ENCODE measurements at places on chromosomes 1 and 21. TPM values are rescaled to one million over a fixed set of nuclear protein-coding genes. Genes with fewer than 3 reads are reported as not detected.

DNA sequence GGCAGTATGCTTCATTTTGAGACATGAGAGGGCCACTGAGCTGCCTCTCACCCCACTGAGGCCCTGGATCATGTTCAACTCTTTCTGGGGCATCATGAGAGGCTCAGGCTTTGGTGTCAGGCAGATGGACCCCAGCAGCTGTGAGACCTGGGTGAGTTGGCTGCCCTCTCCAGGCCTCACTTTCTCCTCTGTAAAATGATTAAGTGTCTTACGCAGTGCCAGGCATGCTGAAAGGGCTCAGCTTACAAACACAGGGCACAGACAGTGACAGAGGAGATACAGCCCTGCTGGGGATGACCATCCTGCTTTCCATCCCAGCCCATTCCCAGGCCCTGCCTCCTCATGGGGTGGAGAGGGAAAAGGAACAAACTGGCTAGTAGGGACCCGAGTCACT, 387.4 kb downstream of the MATN1 start:
- no peaks in the 10 kb centered on the region for H3K36me3 ChIP-seq
- no peak overlapping the region for H3K4me3 ChIP-seq
- no peak for DNase-seq

DNA sequence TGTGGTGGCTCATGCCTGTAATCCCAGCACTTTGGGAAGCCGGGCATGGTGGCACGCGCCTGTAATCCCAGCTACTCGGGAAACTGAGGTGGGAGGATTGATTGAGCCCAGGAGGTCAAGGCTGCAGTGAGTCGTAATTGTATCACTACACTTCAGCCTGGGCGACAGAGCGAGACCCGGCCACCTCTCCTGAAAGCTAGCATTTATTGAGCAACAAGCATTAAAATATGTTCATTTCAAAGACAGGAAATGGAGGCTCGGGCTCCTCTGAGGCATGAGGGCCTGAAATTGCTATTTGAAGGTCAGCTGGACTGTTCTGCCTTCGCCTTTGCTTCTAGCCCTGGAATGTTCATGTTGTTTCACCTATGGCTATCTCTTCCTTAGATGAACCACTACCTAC, 34.5 kb downstream of the SPATA21 start:
- H3K27ac ChIP-seq, result no peak overlapping the region
- H3K4me1 ChIP-seq, result no peaks in the 10 kb centered on the region
- peaks cover 7% of the 10 kb centered on the region for H3K36me3 ChIP-seq
- DNase-seq, result no peak

The AMY2A gene
- total RNA-seq, result not detected

The AK5 gene
- total RNA-seq, result 4.3 TPM

- peaks cover 29% of the 10 kb centered on the region for H3K36me3 ChIP-seq
- no peak overlapping the region for H3K27ac ChIP-seq
- DNase-seq, result no peak
- no peaks in the 10 kb centered on the region for H3K27me3 ChIP-seq
- no peak overlapping the region for H3K4me3 ChIP-seq
- H3K4me1 ChIP-seq, result peaks cover 6% of the 10 kb centered on the region
Observed at GRCh38 chr1:63635681-63636080, 42.5 kb downstream of the PGM1 start.

GRCh38 chr1:231544943-231545592, 16.6 kb downstream of the TSNAX start:
- peaks cover 30% of the 10 kb centered on the region for H3K36me3 ChIP-seq
- H3K27me3 ChIP-seq, result no peaks in the 10 kb centered on the region
- no peak overlapping the region for H3K4me3 ChIP-seq

- peaks cover 28% of the 10 kb centered on the region for H3K36me3 ChIP-seq
- DNase-seq, result no peak
- peaks cover 45% of the 10 kb centered on the region for H3K4me1 ChIP-seq
- H3K4me3 ChIP-seq, result peak overlapping the region; percentile 38
- H3K27ac ChIP-seq, result peak overlapping the region; percentile 79
Observed at GRCh38 chr21:15034126-15034853, 30.5 kb downstream of the NRIP1 start.

DNA sequence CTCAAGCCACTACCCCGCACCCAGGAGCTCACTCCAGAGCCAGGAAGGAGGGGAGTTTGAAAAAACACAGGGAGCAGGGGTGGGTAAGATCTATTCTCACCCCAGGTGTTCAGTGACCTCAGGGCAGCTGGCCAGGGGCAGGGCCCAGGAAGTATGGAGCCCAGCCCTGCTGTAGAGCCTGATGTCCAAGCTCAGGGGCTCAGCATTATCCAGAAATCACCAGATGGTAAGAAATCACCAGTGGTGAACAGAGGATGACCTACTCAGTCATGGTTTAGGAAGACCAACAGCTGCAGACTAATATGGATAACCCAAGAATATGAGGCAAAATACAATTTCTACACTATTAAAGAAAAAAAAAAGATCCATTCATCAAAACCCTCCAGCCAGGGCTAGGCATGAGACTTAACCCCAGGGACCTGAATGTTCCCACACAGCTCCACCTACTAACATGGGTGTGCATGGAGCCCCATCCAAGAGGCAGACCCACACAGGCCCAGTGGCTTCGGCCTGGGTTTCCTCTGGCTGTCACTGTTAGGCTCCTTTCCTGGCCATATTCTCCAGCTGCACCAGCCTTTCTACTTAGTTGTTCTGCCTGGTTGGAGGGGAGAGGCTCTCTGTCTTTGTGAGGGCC, 67.6 kb downstream of the KCNN3 start:
- no peaks in the 10 kb centered on the region for H3K27me3 ChIP-seq
- no peaks in the 10 kb centered on the region for H3K36me3 ChIP-seq
- H3K4me3 ChIP-seq, result no peak overlapping the region
- no peak for DNase-seq

DNA sequence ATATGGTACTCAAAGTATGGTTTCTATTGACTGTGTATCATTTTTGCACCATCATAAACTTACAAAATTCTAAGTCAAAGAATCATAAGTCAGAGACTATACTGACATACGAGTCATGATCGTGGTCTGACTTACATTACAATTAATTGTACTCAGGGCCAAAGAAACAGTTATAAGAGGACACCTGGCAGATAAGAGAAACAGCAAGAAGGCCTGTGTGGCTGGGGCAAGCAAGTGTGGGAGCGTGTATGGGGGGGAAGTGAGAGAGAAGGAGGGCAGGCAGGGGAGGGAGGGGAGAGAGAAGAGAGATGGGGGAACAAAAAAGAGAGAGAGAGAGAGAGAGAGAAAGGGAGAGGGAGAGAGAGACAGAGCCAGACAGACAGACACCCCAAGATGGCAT, 70.9 kb downstream of the RERE start:
- H3K27ac ChIP-seq, result peak overlapping the region; percentile 0
- H3K4me1 ChIP-seq, result peaks cover 11% of the 10 kb centered on the region
- H3K4me3 ChIP-seq, result no peak overlapping the region

GRCh38 chr1:28592321-28593071, 431 bp downstream of the RAB42 start:
- H3K4me3 ChIP-seq, result peak overlapping the region; percentile 68
- peaks cover 5% of the 10 kb centered on the region for H3K36me3 ChIP-seq
- no peak overlapping the region for H3K27ac ChIP-seq
- H3K27me3 ChIP-seq, result peaks cover 22% of the 10 kb centered on the region

- peak overlapping the region; percentile 80 for H3K27ac ChIP-seq
- no peak for DNase-seq
- H3K36me3 ChIP-seq, result peaks cover 72% of the 10 kb centered on the region
- peaks cover 80% of the 10 kb centered on the region for H3K4me1 ChIP-seq
- H3K4me3 ChIP-seq, result no peak overlapping the region
Observed at GRCh38 chr1:12469493-12469892, 148.5 kb downstream of the DHRS3 start.

The ASCL5 gene
- total RNA-seq, result 0.35 TPM

GRCh38 chr1:58657082-58657481, 42.8 kb downstream of the MYSM1 start:
- H3K27ac ChIP-seq, result peak overlapping the region; percentile 61
- H3K4me1 ChIP-seq, result peaks cover 10% of the 10 kb centered on the region
- peaks cover 17% of the 10 kb centered on the region for H3K36me3 ChIP-seq
- DNase-seq, result no peak

GRCh38 chr1:1732381-1732780, 8.2 kb upstream of the CDK11A start:
- H3K27me3 ChIP-seq, result no peaks in the 10 kb centered on the region
- H3K4me3 ChIP-seq, result no peak overlapping the region
- peaks cover 6% of the 10 kb centered on the region for H3K36me3 ChIP-seq
- DNase-seq, result no peak

The RALGPS2 gene
- 6.6 TPM for total RNA-seq

The DYNLT4 gene
- 0.70 TPM for total RNA-seq

DNA sequence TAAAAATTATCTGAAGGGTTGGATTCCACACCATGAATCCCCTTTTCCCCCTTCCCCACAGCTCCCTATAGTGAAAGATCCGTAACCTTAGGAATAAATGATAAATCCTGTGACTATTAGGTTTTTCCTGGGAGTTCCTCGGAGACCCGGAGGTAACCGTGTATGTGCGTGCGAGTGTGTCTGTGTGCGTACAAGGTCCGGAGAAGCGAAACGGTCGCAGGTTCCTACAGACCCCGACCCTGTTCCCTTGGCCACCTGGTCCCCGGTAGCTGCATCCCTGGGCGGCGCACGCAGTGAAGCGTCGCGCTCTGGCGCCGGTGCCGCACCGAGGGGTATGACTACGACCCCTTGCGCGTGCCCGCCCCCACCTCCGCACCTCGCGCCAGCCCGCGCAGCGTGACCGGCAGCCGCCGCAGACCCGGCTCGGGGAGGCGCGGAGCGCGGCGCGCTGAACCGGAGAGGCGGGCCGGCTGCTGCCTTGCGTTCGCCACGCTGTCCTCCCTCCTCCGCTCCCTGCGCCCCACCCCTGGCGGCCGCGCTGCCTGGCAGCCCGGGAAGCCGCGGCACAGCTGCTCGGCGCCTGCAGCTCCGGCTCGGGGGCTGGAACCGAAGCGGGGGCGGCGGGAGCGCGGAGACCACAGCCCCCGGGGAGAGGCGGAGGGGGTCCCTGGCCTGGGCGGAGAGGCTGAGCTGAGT, at the start of gene AK5:
Gene AK5, plus strand, starts transcription at position 529 of the 696 bp plus-strand sequence. CDS start 295 bp downstream, outside the sequence.
- no peaks in the 10 kb centered on the region for H3K36me3 ChIP-seq
- peak within 1 kb of the TSS; percentile 77 for H3K4me3 ChIP-seq
- no peaks in the 10 kb centered on the region for H3K27me3 ChIP-seq
- no peak within 1 kb of the TSS for H3K27ac ChIP-seq
- peaks cover 37% of the 10 kb centered on the region for H3K4me1 ChIP-seq

The OR14I1 gene
- total RNA-seq, result not detected

The ATP6V1G3 gene
- total RNA-seq, result not detected

DNA sequence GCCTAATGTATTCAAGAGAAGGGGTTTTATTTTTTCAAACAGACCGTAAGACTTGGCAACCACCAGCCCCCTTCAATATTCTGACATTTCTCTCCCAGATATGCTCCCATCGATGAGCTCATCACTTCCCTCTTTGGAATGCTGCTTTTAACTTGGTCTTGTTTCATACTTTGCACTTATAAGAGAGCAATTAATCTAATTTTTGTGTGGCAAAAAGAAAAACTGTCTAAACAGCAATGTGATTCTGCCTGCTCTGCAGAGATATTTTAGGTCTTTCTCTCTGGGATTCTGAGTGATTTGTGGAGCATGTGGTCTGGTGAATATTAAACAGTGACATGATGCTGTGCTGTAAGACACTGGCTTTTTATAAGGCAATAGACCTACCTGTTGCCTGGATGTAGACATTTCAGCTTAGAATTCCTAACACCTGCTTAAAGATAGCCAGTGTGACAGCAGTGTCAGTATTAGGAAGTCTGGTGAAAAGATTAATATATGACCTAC, 284.8 kb downstream of the BACH1 start:
- no peaks in the 10 kb centered on the region for H3K27me3 ChIP-seq
- H3K4me3 ChIP-seq, result no peak overlapping the region
- H3K4me1 ChIP-seq, result no peaks in the 10 kb centered on the region
- no peak overlapping the region for H3K27ac ChIP-seq

- H3K4me3 ChIP-seq, result no peak overlapping the region
- no peaks in the 10 kb centered on the region for H3K27me3 ChIP-seq
- H3K36me3 ChIP-seq, result no peaks in the 10 kb centered on the region
- no peaks in the 10 kb centered on the region for H3K4me1 ChIP-seq
Observed at GRCh38 chr1:54161495-54162168, 8.8 kb upstream of the CDCP2 start.

The B3GALT6 gene
- 17.5 TPM for total RNA-seq

The OR6K3 gene
- total RNA-seq, result not detected

GRCh38 chr1:20432341-20432740, 53.7 kb downstream of the CAMK2N1 start:
- DNase-seq, result no peak
- H3K4me3 ChIP-seq, result no peak overlapping the region
- no peaks in the 10 kb centered on the region for H3K36me3 ChIP-seq
- H3K27ac ChIP-seq, result no peak overlapping the region

The TSPAN1 gene
- not detected for total RNA-seq

The FCN3 gene
- not detected for total RNA-seq

DNA sequence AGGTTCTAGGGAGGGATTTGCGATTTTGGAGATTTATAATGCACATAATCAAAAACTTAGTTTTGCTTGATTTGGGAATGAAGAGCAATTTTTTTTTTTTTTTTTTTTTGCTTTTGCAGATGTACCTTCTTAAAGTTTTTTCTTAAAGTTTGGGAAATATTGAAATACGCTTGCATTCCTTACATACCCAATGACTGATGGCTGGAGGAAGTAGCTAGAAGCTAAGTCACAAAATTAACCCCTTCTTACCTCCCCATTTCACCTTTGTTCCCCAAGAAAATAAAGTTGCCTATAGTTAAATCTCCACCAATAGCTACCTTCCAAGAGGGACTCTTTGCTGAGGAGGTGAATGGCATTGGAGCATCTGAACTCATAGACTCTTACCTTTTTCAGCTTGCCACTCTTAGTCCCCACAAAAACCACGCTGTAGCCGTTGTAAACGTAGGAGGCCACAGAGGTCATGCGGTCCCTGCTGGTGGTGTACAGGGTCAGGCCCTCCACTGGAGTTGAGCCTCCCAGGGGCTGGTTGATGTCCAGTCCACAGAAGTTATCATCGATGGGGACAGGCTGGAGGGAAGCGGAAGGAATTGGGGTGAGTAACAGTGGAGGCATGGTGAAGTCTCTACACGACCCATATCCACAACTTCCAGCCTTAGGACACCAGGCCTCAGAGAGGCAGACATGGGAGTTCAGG, 34.1 kb downstream of the PLXNA2 start:
- no peak for DNase-seq
- no peak overlapping the region for H3K27ac ChIP-seq
- H3K4me1 ChIP-seq, result peaks cover 2% of the 10 kb centered on the region

The PTBP2 gene
- 12.0 TPM for total RNA-seq

- DNase-seq, result no peak
- no peak overlapping the region for H3K27ac ChIP-seq
- no peaks in the 10 kb centered on the region for H3K27me3 ChIP-seq
- no peaks in the 10 kb centered on the region for H3K4me1 ChIP-seq
Observed at GRCh38 chr21:20882462-20883407, 115.5 kb upstream of the NCAM2 start.

- DNase-seq, result no peak
- H3K4me3 ChIP-seq, result no peak overlapping the region
- peaks cover 2% of the 10 kb centered on the region for H3K4me1 ChIP-seq
Observed at GRCh38 chr1:17542645-17543044, 3.1 kb downstream of the ARHGEF10L start.

The VPS13D gene
- total RNA-seq, result 29.1 TPM

The FABP3 gene
- not detected for total RNA-seq

All from activated naive CD8-positive, alpha-beta T cell treated with anti-CD3 and anti-CD28 coated beads for 36 hours (primary cell).